ENCODE measurements at places on chromosomes 4 and X. TPM values are rescaled to one million over a fixed set of nuclear protein-coding genes. Genes with fewer than 3 reads are reported as not detected.

STOX2 gene
- not detected for total RNA-seq

GC gene
- total RNA-seq: not detected

SSX4 gene
- total RNA-seq: not detected

SEPTIN11 gene
- total RNA-seq: 24.0 TPM

RAB39B gene
- 13.0 TPM for total RNA-seq
